ENCODE measurements at places on chromosomes 3 and 15.

- no peak for DNase-seq
These were observed 6.0 kb downstream of the GNB5 start for GRCh38 chr15:52185151-52185561.

DNA sequence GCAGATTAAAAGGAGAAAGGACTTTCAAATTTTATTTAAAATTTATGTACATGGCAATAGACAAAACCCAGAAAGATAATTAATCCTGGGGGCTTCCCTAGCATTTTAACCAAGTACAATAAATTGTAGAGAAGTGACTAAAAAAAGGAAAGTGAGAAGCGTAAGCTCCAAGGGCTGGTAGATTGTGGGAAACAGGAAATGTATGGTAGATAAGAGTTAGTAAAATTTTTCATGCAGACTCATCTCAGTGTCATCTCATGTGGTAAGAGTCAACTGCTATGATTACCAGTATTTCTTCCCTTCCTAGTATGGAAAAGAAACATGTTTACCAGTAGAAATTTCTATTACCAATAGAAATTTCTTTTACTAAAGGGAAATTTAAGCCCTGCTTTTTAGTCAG is 464.3 kb upstream of the AGTR1 start:
- no peak for DNase-seq

GRCh38 chr3:50652709-50653108 is 22.0 kb upstream of the DOCK3 start:
- peak; percentile 35 for DNase-seq

- DNase-seq, result no peak
These were observed 32.6 kb downstream of the TMOD2 start for GRCh38 chr15:51783967-51784366.

DNA sequence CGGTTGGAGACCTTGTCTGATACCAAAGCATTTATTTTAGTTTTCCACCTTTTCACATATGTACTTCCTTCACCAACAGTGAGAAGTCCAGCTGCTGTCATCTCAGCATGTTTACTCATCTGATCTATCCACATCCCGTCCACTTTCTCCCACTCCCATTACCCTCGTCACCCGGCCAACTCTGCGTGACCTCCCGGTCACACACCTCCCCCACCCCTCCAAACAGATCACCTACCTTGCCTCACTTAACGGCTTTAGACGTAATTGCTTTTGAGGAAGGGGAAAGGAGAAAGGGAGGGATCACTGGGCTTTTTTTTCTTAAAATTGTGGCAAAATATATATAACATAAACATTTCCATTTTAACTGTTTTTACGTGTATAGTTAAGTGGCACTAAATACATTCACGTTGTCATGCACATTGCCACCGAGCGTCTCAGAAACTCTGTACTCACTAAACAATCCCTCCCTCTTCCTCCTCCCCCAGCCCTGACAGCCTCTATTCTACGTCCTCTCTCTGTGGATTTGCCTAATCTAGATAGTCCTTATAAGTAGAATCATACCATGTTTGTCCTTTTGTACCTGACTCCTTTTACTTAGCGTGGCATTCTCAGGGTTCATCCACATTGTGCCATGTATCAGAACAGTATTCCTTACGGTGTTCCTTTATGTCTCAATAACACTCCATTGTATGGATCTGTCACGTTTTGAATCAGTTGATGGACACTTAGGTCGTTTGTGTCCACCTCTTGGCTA is 67.2 kb downstream of the LMLN start:
- no peak for DNase-seq

DNA sequence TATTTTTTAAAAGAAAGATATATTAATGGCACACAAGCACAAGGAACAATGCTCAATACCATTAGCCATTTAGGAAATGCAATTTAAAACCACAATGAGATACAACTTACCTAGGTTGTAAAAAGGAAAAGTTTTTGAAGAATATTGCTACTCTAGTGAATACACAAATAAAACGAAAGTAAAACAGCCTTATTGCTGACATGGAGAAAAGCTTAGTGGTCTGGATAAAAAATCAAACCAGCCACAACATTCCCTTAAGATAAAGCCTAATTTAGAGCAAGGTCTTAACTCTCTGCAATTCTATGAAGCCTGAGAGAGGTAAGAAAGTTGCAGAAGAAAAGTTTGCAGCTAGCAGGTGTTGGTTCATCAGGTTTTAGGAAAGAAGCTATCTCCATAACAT is 892.7 kb upstream of the ALCAM start:
- DNase-seq, result no peak

- no peak for DNase-seq
These were observed 8.9 kb upstream of the RAMAC start for GRCh38 chr15:82977076-82977475.

Measured in central memory CD4-positive, alpha-beta T cell (primary cell).